ENCODE measurements at places on chromosomes 3 and 15. TPM values are rescaled to one million over a fixed set of nuclear protein-coding genes. Genes with fewer than 3 reads are reported as not detected.

The GHSR gene
- total RNA-seq = not detected

The SLC27A2 gene
- total RNA-seq = not detected

The SEMA6D gene
- 9.9 TPM for total RNA-seq

The RBP2 gene
- total RNA-seq = not detected

The STRA6 gene
- 0.13 TPM for total RNA-seq

The DCP1A gene
- 17.3 TPM for total RNA-seq

The STXBP5L gene
- total RNA-seq = not detected

The AADACL2 gene
- total RNA-seq = not detected

The C3orf49 gene
- total RNA-seq = not detected

The ZNF620 gene
- total RNA-seq = 1.5 TPM

The GOLGA6L10 gene
- total RNA-seq = 0.86 TPM

The EAF2 gene
- 1.9 TPM for total RNA-seq

The C3orf18 gene
- 35.7 TPM for total RNA-seq

The TNFAIP8L3 gene
- total RNA-seq = 4.8 TPM

The RASSF1 gene
- total RNA-seq = 11.0 TPM

The PLSCR5 gene
- not detected for total RNA-seq

The LDHAL6B gene
- total RNA-seq = not detected

The ASB14 gene
- 5.8 TPM for total RNA-seq

The MRPL47 gene
- total RNA-seq = 47.5 TPM

The PCSK6 gene
- 10.6 TPM for total RNA-seq

The FILIP1L gene
- total RNA-seq = 120 TPM

The RHOV gene
- total RNA-seq = 0.13 TPM

The GNAT1 gene
- not detected for total RNA-seq

The KCNMB2 gene
- total RNA-seq = 3.8 TPM

The MESP2 gene
- total RNA-seq = 0.19 TPM

The NANOGP8 gene
- total RNA-seq = not detected

The LHFPL4 gene
- not detected for total RNA-seq

The LEKR1 gene
- total RNA-seq = 0.32 TPM

The CCDC39 gene
- total RNA-seq = not detected

The GOLGA6D gene
- total RNA-seq = not detected

The GDPGP1 gene
- total RNA-seq = 10.6 TPM

The SHISA5 gene
- total RNA-seq = 47.8 TPM

The IL20RB gene
- 0.70 TPM for total RNA-seq

The IGF2BP2 gene
- 18.5 TPM for total RNA-seq

Data from cardiac septum (tissue), 1 donor.